ENCODE measurements at places on chromosomes 1 and 21. TPM values are rescaled to one million over a fixed set of nuclear protein-coding genes. Genes with fewer than 3 reads are reported as not detected.

DNA sequence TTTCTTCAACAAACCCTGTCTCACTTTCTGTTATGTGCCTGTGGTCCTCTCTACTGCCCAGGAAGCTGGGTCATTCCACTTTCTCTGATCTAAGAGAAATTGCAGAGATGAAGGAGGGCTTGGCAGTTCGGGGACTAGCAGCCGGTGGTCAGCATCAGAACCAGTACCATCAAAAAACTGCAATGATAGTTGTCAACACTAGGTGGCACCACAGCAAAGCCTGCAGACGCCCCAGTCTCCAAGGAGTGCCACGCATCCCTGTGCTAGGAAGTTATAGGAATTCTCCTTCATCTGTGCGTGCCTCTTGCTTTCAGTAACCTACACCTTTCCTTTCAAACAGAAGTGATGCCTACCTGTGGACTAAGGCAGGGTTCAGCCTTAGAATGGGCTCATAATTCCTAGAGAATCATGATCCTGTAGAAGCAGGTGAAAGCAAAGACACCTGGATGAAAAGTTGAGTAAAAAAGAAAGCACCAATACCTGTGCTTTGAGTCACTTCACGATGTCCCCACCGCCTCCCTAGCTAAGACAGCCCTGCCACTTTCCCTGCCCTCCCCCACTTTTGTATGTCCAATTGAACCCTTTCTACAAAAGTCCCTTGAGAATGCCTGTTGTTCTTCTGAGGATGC is 129.2 kb downstream of the ADAMTS1 start:
- no peak for DNase-seq

DNA sequence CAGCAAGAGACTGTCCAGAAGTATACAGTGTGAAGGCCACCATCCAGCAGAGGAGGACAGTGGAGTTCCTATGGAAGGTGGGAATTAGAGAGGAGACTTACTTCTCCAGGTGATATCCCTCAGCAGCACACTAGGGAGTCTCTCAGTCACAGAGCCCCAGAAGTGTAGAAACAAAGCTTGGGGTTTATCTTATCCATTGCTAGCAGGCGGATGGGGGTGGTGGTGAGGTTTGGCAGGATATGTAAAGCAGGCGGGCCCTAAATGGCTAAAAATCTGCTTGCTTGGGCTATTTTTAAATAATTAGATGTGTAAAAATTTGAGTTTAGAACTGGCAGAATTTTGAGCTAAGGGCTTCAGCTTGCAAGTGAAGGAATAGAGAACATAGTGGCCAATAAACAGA is 50.1 kb upstream of the RGS18 start:
- DNase-seq: no peak

DNA sequence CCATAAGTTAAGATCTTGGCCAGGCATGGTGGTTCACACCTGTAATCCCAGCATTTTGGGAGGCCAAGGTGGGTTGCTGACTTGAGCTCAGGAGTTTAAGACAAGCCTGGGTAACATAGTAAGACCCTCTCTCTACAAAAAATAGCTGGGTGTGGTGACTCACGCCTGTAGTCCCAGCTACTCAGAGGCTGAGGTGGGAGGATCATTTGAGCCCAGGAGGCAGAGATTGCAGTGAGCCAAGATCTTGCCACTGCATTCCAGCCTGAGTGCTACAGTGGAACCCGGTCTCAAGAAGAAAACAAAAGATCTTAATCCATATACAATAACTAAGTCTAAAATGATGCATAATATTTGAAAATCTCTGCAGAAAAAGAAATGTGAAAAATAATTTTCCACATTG is 165.5 kb upstream of the NR5A2 start:
- DNase-seq: no peak

GRCh38 chr1:33009561-33009960 is 27.1 kb downstream of the AK2 start:
- no peak for DNase-seq

- no peak for DNase-seq
These were observed 17.1 kb downstream of the SRSF4 start for GRCh38 chr1:29164588-29164987.

- DNase-seq: no peak
These were observed 472.3 kb upstream of the VAMP3 start for GRCh38 chr1:7298749-7299151.

DNA sequence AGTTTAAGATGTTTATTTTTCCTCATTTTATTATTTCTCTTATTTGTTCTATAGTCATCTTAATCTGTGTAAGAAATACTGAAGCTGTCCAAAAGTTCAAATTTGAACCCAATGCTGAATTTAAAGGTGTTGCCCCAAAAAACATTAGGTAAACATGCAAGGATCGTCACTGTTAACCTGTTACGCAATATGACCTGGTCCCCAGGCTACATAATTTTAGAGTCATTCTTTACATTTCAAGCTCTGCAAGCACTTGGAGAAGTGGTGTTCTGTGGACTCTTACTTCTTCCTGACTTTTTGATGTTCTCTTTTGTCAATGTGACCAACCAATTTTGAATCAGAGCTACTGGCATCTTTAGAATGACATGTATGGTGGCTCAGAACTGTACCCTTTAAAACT is 106.0 kb downstream of the CLIC6 start:
- DNase-seq: no peak

Gene FLG2
- polyA plus RNA-seq: 0.06 TPM
